ENCODE measurements at places on chromosomes 1 and 21. TPM values are rescaled to one million over a fixed set of nuclear protein-coding genes. Genes with fewer than 3 reads are reported as not detected.

The CRB1 gene
- 0.26 TPM for polyA plus RNA-seq

The AHCYL1 gene
- 75.4 TPM for polyA plus RNA-seq

The MACO1 gene
- 3.7 TPM for polyA plus RNA-seq

The MRPS6 gene
- polyA plus RNA-seq = 275 TPM

The KCNA3 gene
- polyA plus RNA-seq = 11.7 TPM

The PNRC2 gene
- 118 TPM for polyA plus RNA-seq

The OVAAL gene
- polyA plus RNA-seq = not detected

The SAMD11 gene
- polyA plus RNA-seq = 0.14 TPM

The LRRC71 gene
- not detected for polyA plus RNA-seq

DNA sequence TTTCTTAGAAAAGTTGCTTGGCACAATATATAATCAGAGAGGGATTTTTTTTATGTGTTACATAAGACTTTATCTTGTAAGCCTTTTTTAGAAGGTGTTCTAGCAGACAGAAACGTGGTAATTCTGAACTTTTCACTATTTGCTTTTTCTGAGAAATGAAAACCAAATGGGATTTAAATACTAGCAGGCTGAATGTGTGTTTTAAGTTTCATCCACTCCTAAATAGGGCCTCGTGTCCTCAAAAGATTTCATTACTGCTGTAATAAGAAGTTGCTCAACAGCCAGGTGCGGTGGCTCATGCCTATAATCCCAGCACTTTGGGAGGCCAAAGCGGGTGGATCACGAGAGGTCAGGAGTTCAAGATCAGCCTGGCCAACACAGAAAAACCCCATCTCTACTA, 44.7 kb upstream of the FMO2 start:
- H3K27me3 ChIP-seq = peaks cover 4% of the 10 kb centered on the region
- H3K36me3 ChIP-seq = no peaks in the 10 kb centered on the region
- DNase-seq = no peak
- H3K27ac ChIP-seq = no peak overlapping the region
- H3K4me1 ChIP-seq = no peaks in the 10 kb centered on the region

DNA sequence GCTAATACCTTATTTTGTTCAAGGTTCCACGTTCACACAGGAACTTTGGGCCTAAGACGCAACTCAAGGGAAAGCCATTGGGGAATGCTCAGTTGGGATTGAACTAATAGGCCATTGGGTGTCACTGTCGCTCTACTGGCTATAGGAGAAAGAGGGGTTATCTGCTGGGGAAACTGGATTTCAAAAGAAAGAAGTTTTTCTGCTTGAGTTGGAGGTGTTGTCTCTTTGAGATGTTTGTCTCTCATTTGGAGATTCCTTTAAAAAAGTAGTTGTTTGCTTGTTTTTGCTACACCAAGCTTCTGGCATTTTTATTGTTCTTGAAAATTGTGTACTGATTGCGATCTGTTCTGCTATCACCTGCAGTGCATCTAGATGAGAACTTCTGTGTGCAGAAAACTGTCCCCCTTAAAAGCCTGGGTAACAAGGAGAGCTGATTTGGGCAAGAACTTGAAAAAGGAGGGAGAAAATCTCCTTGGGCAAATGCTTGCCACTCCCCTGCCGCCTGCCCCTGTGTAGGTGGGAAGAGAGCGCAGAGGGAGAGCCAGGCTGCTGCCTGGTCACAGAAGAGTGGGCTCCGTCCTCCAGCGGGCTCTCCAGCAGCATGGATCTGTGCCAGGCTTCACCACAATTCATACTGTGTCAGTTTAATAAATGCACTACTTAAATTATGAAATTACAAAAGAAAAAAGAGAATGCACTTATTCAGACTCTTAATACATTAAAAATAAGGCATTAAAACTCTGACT, 39.9 kb downstream of the PEX14 start:
- H3K27me3 ChIP-seq = peaks cover 7% of the 10 kb centered on the region
- peaks cover 74% of the 10 kb centered on the region for H3K4me1 ChIP-seq
- H3K4me3 ChIP-seq = peak overlapping the region; percentile 8
- H3K27ac ChIP-seq = peak overlapping the region; percentile 98

DNA sequence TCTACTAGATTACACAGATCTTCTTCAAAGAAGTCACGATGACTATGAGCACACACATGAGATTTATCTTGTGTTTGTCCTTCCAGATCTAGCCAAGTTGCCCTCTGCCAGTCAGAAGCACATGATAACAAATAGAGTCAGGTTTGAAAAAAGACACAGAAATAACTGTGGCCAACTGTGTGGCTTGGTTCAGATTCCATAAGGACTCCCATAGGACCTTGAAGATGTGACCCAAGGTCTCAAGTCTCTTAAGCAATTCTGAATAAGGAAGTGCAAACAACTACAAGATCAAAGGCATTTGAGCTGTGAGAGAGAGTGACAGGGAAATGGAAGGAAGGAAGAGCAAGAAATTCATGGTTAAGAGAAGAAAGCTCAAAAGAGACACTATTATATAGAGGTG, 194.0 kb downstream of the PLPP3 start:
- no peaks in the 10 kb centered on the region for H3K4me1 ChIP-seq
- no peak overlapping the region for H3K27ac ChIP-seq
- DNase-seq = no peak
- no peaks in the 10 kb centered on the region for H3K36me3 ChIP-seq
- peaks cover 1% of the 10 kb centered on the region for H3K27me3 ChIP-seq
- no peak overlapping the region for H3K4me3 ChIP-seq

- no peak overlapping the region for H3K27ac ChIP-seq
- H3K36me3 ChIP-seq = no peaks in the 10 kb centered on the region
- no peak for DNase-seq
These were observed 13.0 kb downstream of the PHGDH start for GRCh38 chr1:119724611-119725218.

DNA sequence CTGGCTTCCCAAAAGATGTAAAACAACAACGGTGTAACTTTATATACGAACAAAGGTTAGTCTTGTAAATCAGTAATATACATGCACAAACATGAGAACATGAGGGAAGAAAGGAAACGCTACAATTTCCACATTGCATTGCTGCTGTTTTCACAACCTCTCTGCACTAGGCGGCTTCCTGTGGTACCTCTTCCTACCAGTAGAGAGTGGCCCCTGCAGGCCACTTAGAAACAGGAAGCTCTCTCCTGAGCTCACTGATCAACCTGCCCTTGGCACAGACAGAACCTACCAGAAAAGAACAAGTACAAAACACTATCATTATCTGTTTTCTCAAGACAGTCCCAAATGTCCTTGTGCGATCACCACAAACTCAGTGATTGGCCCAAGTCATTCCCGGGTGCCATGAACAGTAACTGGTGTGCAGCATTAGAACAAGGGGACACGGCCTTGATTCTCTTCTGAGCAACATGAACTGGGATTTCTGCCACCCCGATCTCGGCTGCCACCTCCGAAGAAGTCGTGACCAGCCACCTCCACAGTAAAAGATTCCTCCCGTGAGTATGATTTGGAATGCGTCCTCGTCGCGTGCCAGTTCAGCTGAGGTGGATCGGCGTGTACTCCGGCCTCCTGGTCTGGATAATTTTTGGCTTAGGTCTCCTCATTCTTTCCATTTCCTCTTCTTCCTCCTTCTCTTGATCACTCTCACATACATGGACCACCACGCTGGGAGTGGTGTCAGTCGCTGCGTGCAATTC, 5.7 kb upstream of the KCNE1 start:
- H3K4me3 ChIP-seq = no peak overlapping the region
- H3K27ac ChIP-seq = no peak overlapping the region
- H3K36me3 ChIP-seq = peaks cover 11% of the 10 kb centered on the region

- H3K4me1 ChIP-seq = peaks cover 19% of the 10 kb centered on the region
- H3K4me3 ChIP-seq = no peak overlapping the region
- peaks cover 5% of the 10 kb centered on the region for H3K27me3 ChIP-seq
- DNase-seq = no peak
- no peak overlapping the region for H3K27ac ChIP-seq
- H3K36me3 ChIP-seq = no peaks in the 10 kb centered on the region
These were observed 2.2 kb upstream of the IRF6 start for GRCh38 chr1:209808059-209808581.

GRCh38 chr1:44681905-44682882, 7.7 kb downstream of the ARMH1 start:
- no peak for DNase-seq
- H3K27me3 ChIP-seq = no peaks in the 10 kb centered on the region
- H3K4me1 ChIP-seq = no peaks in the 10 kb centered on the region
- H3K4me3 ChIP-seq = no peak overlapping the region

- H3K27ac ChIP-seq = no peak overlapping the region
- H3K4me1 ChIP-seq = no peaks in the 10 kb centered on the region
- H3K27me3 ChIP-seq = no peaks in the 10 kb centered on the region
- DNase-seq = no peak
- peaks cover 39% of the 10 kb centered on the region for H3K36me3 ChIP-seq
These were observed 55.0 kb downstream of the TTC3 start for GRCh38 chr21:37128076-37128475.

- no peaks in the 10 kb centered on the region for H3K36me3 ChIP-seq
- peak overlapping the region; percentile 95 for H3K4me3 ChIP-seq
- H3K4me1 ChIP-seq = peaks cover 17% of the 10 kb centered on the region
- H3K27ac ChIP-seq = peak overlapping the region; percentile 99
These were observed 23.1 kb upstream of the ADGRB2 start for GRCh38 chr1:31787261-31787660.

GRCh38 chr1:157168015-157168414, 29.8 kb upstream of the ETV3 start:
- no peak overlapping the region for H3K4me3 ChIP-seq
- H3K27me3 ChIP-seq = peaks cover 4% of the 10 kb centered on the region
- no peak overlapping the region for H3K27ac ChIP-seq
- H3K36me3 ChIP-seq = no peaks in the 10 kb centered on the region

DNA sequence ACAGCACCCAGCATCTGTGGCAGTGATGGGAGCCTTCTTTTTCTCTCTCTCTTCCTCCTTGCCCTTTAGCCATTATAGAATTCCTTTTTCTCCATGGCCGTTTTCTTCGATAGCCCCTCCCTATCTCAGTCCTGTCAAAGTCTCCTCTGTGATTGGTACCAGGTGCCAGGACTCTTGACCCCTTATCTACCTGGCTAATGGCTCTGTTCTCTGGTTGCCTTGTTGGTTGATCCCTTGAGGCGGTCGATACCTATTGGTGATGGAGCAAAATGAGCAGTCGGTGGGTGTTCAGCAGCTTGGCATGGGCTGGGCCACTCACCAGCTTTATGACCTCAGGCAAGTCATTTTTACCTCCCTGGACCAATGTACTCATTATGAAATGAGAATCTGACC, 2.0 kb downstream of the ATF3 start:
- peak overlapping the region; percentile 64 for H3K4me3 ChIP-seq
- no peaks in the 10 kb centered on the region for H3K36me3 ChIP-seq
- no peak overlapping the region for H3K27ac ChIP-seq

- no peak for DNase-seq
- no peaks in the 10 kb centered on the region for H3K36me3 ChIP-seq
- H3K4me1 ChIP-seq = peaks cover 82% of the 10 kb centered on the region
- peak overlapping the region; percentile 78 for H3K4me3 ChIP-seq
These were observed 17.1 kb downstream of the ABCG1 start for GRCh38 chr21:42236014-42236413.

DNA sequence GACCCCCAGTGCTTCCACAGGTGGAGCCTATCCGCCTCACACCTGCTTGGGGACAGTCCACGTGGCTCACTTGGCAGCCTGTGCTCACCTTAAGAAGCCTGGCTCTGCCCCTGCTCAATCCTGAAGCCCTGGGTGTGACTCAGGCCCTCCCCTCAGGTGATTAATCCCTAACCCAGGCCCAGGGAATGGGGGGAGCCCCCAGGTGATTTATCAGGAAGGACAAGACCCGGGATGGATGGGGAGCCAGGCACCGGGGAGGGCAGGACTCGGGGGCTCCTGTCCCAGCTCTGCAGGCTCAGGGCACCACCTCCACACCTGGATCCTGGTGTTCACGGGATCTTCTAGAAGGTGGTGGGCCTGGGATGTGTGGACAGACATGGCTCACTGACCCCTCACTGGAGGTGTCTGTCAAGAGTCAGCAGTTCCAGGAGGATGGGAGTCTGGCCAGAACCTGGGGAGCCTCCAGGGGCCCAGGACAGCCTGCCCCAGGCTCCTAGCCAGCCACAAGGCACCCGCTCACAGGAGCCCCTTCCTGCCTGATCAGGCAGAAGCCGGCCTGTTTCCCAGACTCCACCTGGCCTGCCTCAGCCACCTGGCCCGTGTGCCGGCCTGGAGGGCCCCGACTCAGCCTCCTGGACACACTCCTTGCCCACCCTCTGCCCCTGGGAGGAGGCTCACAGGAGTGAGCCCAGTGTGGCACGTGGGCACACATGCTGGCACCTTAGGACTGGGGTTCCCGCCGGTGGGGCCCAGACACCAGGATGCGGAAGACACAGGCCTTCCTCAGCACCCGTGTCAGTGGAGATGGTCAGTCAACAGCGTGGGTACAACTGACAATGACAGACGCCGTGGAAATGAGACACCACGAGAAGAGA, 38.6 kb upstream of the COL6A1 start:
- no peaks in the 10 kb centered on the region for H3K27me3 ChIP-seq
- peak overlapping the region; percentile 55 for H3K27ac ChIP-seq
- no peaks in the 10 kb centered on the region for H3K4me1 ChIP-seq
- no peaks in the 10 kb centered on the region for H3K36me3 ChIP-seq

- DNase-seq = peak; percentile 47
- H3K27me3 ChIP-seq = no peaks in the 10 kb centered on the region
- no peak overlapping the region for H3K27ac ChIP-seq
- H3K4me3 ChIP-seq = no peak overlapping the region
These were observed 14.7 kb upstream of the CFAP126 start for GRCh38 chr1:161382214-161383019.

- H3K4me3 ChIP-seq = peak overlapping the region; percentile 53
- H3K27me3 ChIP-seq = peaks cover 10% of the 10 kb centered on the region
- peak overlapping the region; percentile 41 for H3K27ac ChIP-seq
- H3K36me3 ChIP-seq = no peaks in the 10 kb centered on the region
- DNase-seq = peak; percentile 70
- H3K4me1 ChIP-seq = peaks cover 51% of the 10 kb centered on the region
These were observed 402.5 kb downstream of the PTPRC start for GRCh38 chr1:199041173-199041914.

- H3K4me3 ChIP-seq = no peak overlapping the region
- H3K27ac ChIP-seq = no peak overlapping the region
- peak; percentile 17 for DNase-seq
- peaks cover 32% of the 10 kb centered on the region for H3K4me1 ChIP-seq
- no peaks in the 10 kb centered on the region for H3K36me3 ChIP-seq
These were observed 4.5 kb downstream of the TNFSF4 start for GRCh38 chr1:173202424-173203145.

GRCh38 chr1:14599800-14600199, 1.3 kb downstream of the KAZN start:
- H3K4me1 ChIP-seq = no peaks in the 10 kb centered on the region
- no peaks in the 10 kb centered on the region for H3K36me3 ChIP-seq
- no peak overlapping the region for H3K27ac ChIP-seq
- H3K4me3 ChIP-seq = no peak overlapping the region

- DNase-seq = no peak
- no peaks in the 10 kb centered on the region for H3K27me3 ChIP-seq
- H3K4me1 ChIP-seq = no peaks in the 10 kb centered on the region
- H3K36me3 ChIP-seq = no peaks in the 10 kb centered on the region
These were observed 375.0 kb upstream of the C1orf174 start for GRCh38 chr1:4275083-4275482.

DNA sequence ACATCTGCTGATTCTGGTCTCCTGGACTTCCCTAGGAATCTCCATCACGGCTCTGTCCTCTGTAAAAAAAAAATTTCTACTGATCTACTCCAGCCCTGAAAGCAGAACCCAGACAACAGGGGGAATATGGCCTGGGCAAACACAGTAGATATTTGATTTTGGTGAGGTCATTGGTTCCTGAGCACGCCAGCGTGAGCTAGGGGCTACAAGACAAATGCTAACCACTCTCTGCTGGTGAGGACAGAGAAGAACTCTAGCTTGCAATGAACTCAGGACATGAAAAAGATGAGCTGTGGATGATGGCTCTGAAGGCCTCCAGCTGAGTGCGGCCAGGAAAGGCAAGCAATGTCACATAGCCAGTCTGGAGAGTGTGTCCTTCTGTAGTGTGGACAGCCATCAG, 17.2 kb upstream of the FYB2 start:
- peaks cover 4% of the 10 kb centered on the region for H3K27me3 ChIP-seq
- peaks cover 3% of the 10 kb centered on the region for H3K36me3 ChIP-seq
- H3K4me1 ChIP-seq = peaks cover 36% of the 10 kb centered on the region
- H3K27ac ChIP-seq = no peak overlapping the region

Data from immature natural killer cell (primary cell).